ENCODE measurements at places on chromosomes 11 and 22.

DNA sequence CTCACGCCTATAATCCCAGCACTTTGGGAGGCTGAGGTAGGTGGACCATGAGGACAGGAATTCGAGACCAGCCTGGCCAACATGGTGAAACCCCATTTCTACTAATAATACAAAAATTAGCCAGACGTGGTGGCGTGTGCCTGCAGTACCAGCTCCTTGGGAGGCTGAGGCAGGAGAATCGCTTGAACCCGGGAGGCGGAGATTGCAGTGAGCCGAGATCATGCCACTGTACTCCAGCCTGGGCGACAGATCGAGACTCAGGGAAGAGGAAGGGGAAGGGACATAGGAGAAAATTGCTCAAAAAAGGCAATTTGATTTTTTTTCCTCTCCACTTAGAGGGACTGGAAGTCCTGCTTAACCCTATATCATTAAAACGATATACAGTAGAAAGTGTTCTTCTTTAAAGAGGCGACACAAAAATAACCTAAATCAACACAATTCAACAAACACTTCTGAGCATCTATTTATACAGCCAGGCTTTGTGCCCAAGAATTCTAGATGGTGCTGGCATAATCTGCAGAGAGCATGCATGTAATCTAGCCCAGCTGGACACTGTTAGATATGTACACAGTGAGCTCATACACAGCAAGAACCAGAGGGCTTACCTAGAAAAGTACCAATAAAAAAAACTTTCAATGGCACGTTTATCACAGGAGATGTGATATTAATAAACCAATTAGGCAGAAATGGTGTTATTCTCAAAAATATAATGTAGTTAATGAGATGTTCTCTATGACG lies 20.9 kb upstream of the DENND5A start:
- no peak for DNase-seq

GRCh38 chr11:12329797-12330196 lies 47.6 kb upstream of the PARVA start:
- no peak for DNase-seq

DNA sequence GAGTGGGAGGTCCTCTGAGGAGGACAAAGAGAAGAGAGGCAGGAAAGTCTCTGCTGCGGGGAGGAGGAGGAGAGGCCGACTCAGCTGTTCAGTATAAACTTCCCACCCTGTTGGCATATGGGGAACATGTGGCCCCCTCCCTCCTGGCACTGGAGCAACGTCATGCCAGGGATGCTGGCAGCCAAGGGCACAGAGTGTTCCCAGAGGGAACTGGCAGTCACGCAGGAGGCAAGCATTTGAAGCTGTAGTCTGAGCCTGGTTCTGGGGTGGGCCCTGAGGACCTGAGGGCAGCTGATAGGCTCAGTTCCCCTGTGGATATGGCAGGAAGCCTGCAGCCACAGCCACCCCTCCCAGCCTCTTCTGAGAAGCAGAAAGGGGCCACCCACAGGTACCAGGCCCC lies 67.1 kb upstream of the TSPAN18 start:
- DNase-seq = no peak

- no peak for DNase-seq
Measured at GRCh38 chr11:128621601-128622501, 34.5 kb upstream of the ETS1 start.

GRCh38 chr11:84117394-84117793 lies 831.2 kb upstream of the CCDC90B start:
- no peak for DNase-seq

DNA sequence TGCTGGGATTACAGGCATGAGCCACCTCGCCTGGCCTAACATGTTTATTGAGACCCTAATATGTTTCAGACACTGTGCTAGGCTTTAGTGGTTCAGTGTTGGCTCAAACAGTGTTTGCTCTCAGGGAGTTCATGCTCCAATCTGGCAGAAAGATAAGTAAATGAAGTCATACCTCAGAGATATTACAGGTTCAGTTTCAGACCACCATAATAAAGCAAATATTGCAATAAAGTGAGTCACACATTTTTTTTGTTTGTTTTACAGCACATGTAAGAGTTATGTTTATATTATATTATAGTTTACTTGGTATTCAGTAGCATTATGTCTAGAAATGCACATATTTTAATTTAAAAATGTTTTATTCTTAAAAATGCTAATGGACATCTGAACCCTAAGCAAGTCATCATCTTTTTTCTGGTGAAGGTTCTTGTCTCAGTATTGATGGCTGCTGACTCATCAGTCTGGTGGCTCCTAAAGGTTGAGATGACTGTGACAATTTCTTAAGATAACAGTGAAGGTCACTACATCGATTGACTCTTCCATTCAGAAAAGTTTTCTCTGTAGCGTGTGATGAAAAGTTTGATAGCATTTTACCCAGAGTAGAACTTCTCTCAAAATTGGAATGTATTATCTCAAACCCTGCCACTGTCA lies 243.0 kb upstream of the ANO5 start:
- no peak for DNase-seq

DNA sequence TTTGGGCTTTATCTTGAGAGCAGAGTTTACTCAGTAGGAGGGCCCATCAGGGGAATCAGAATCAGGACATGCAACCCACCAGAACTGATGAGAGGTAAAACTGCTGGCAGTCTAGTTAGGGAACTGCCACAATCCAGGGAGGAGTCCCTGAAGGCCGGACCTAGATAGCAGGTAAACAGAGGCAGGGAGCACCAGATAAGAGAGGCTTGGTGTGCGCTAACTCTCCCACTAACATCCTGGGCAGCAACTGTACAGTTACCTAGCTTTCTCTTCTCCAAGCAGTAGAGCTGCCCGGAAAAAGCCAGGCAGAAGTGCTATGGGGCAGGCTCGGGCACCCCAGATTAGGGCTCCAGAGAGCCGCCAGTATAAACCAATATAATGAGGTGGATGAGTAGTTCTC lies 865 bp upstream of the AMOTL1 start:
- no peak for DNase-seq

- DNase-seq = no peak
Measured at GRCh38 chr11:110505528-110506284, 76.0 kb downstream of the FDX1 start.

DNA sequence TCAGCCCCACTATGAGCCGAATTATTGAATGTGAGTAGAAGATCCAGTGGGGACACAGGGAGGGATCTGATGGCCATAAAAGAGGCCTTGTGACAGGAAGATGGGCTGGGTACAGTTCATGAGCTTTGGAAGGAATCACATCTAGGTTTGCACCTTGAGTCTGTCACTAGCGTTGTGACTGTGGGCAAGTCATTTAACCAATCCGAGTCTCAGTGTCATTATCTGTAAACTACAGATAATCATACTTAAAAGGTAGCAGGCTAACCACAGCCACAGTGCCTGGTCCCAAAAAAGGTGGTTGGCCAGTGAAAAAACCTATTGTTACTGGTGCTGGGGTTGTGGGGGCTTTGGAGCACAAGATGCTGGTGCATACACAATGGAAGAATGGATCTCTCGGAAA lies 3.8 kb downstream of the HEPN1 start:
- DNase-seq = no peak

DNA sequence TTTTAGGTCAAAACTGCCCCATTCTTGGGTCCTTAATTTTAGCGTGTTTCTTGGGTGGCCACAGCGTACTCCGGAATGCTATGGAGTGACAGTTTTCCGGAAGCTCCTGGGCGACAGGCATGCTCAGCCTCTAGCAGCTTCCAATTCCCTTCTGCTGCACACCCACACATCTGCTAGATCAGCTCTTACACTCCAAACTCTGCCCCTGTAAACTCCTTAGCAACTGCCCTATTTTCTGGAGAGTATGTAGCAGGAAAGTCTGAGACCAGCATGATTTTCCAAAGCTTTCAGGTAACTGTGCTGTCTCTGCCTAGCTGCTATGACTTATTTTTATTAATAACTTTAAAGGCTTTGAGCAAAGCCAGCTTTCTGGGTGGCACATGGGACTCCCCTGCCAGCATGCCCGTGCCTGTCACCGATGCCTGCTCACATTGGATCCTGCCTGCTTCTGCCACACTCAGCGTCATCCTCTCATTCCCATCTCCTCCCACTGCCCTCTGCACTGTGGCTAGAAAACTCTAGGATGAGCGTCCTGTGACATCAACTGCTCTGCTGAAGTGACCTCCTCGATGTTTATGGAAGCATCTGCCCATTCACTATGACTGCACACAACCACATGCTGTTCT lies 17.3 kb downstream of the TOLLIP start:
- DNase-seq = no peak

DNA sequence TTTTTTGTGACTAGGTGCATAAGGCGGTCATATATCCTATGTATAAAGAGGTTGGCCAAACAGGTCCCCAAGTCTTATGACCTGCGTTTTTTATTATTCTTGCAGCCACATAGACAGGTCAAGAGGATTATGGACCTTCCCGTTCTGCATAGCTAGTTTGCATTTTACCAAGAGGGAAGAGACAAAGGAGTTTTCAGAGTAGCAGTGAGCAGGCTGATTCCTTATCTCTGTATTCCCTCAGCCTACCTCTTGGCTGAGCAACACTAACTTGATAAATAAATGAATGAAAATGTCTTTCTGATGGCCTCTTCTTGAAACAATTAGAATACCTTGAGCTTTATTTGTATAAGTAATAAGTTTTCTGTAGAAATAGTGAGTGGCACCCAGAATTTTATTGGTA lies 180.5 kb downstream of the WNT11 start:
- DNase-seq = no peak

GRCh38 chr22:46416891-46417580 lies 81.5 kb downstream of the TRMU start:
- DNase-seq = no peak

DNA sequence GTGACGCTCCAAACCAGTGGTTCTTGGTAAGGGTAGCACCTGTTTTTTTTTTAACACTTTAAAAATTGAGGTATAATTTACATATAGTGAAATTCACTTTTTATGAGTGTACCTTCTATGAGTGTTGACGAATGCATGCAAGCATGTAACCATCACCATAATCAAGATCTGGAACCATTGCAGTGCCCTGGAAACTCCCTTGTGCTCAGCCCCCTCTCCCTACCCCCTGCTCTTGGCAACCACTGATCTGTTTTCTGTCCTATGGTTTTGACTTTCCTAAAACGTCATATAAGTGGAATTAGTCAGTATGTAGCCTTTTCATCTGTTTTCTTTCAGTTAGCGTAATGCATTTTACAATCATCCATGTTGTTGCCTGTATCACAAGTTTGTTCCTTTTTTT lies 212.2 kb downstream of the GRIK4 start:
- DNase-seq = no peak

DNA sequence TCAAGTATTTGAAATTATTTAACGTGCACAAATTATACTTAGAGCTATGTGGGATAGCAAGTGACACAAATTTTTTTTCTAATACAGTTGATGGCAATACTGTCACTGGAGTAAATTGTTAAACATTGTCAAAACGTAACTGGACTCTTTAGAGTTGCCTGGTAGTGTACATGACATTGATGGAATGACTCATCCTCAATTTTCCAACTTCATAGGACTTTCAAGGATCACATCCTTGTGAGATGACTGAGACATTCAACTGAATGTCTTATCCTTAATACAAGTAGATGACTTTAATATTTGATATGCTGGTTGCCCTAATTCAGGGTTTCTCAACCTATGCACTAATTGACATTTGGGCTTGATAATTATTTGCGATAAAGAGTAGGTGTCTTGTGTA lies 310.0 kb downstream of the SWAP70 start:
- no peak for DNase-seq

- no peak for DNase-seq
Measured at GRCh38 chr22:21974058-21974649, 8.4 kb downstream of the TOP3B start.

Data from stimulated activated CD8-positive, alpha-beta memory T cell treated with anti-CD3 and anti-CD28 coated beads, Interleukin-2, amount 100 ng/mL, for 48 hours (primary cell).